ENCODE measurements at places on chromosomes 5 and 9.

- peak; percentile 12 for DNase-seq
These were observed 772 bp downstream of the DCAF10 start for GRCh38 chr9:37801287-37801850.

GRCh38 chr9:26983340-26983739 is 22.1 kb downstream of the LRRC19 start:
- DNase-seq: no peak

DNA sequence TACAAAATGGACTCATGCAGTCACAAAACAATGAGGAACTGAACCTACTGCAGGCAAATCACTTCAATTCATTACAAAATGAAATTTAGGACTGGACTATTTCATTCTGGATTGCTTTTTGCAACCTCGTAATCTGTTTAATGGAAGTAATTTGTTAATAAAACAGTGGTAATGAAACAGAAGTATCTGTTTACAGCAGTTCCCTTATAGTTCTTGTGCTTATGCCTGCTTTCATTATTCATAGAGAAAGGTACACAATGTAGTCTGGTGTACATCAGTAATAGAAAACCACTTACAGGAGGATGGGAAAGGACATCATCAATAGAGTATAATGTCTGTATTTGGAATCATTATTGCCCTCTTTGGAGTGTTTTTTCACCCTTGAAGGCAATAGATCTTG is 389.2 kb upstream of the NUDT12 start:
- DNase-seq: no peak

GRCh38 chr5:100708645-100709171 is 173.5 kb downstream of the FAM174A start:
- DNase-seq: no peak

DNA sequence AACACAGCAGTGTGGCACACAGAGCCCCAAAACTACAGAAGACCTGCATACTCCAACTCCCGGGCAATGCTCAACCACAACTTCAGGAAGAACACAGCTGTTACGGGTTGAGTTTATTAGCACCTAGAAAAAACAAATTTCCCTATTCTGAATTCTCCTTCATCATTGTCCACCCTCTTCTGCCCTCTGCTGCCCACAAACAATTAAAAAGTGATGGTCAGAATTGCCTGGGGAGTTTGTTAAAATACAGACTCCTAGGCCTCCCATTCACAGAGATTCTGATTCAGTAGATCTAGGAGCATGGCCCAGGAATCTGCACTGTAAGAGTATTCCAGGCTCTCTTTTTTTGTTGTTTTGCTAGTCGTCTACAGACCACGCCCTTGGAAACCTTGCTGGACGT is 310.6 kb downstream of the NDUFS4 start:
- peak; percentile 13 for DNase-seq

- DNase-seq: peak; percentile 61
These were observed 592 bp downstream of the UBAP2 start for GRCh38 chr9:34047864-34048726.

DNA sequence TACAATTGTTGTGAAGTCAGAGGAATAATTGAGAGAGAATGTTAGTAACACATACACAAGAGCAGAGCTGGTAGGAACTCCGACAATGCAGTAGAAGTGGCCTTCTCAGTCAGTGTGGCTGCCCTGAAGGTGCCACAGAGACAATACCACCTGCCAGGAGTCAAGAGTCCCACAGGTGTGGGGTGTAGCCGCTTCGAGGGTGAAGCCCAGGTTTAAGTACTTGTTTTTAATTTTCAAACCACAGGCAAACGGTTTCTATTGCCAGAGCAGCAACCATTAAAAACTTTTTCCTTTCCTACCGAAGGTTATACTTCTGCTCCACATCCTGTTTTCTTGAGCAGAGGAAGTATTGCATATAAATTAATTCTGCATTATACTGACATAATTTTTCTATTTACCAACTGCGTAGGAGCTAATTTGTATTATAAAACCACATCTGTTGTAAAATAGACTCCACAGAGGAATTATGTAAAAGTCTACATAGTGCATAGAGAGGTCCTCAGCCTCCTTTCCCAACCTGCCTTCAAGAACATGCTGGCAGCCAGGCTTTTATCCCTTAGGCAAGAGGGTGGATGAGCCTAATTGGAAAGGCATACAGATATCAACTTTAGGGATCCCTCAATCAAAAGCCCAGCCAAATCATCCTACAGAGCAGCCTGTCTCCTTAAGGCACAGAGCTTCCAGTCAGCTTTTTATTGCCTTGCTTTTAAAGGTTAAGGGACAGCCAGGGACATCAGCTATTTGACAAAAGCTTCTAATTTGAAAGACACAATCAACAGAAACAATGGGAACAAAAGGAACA is 12.9 kb upstream of the ACTBL2 start:
- DNase-seq: no peak

DNA sequence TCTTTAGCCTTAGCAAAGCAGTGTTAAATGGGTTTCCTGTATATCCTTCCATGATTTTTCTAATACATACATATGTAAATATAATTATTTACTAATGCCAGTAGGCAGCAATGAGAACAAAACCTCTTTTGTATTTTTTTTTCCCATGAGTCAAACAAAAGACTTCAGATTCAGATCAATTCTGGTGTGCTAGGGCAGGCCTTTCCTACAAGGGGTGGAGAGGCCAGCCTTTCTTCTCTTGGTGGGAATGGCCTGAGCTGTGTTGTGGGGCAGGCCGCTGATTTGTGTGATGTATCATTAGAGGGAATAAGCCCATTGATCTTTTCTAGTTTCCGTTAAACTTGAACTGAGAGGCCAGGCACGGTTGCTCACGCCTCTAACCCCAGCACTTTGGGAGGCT is 115.5 kb upstream of the DMRT1 start:
- no peak for DNase-seq

DNA sequence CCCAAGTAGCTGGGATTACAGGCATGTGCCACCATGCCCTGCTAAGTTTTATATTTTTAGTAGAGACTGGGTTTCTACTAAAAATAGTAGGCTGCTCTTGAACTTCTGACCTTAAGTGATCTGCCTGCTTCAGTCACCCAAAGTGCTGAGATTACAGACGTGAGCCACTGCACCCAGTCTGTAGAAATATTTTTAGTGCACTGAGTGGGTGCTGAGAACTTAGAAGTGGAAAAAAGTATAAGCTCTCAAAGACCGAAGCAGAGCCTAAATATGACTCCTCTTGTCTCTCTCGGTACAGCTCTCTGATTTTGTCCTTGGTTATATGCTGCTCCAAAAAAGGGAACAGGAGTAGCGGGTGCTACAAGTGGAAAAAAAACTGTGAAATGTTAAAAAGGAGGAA is 353.8 kb upstream of the IZUMO3 start:
- DNase-seq: no peak

GRCh38 chr5:89034588-89034987 is 151.6 kb upstream of the MEF2C start:
- DNase-seq: no peak

DNA sequence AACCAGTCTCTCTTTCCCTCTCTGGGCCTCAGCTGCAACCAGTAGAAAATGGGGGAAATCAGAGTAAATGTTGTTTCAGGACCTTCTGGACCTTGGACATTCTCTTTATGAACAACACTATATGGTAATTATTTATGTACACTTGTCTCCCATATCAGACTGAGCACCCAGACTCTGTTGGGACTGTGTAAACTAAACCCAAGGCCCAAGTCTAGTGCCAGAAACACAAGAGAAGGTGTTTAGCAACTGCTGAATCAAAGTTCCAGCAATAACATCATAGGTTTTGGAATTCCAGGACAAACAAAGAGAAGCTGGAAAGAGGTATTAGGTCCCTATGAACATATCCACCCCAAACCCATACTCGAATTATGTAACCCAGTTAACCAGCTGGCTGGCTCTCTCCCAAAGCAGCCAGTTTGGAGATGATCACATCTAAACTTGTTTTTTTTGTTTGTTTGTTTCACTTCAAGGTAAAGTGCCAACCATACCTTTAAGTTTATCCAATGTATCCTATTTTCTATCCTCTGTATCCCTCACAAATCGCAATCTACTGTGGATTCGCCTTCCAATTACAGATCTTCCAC is 1.9 kb upstream of the RNF38 start:
- no peak for DNase-seq

DNA sequence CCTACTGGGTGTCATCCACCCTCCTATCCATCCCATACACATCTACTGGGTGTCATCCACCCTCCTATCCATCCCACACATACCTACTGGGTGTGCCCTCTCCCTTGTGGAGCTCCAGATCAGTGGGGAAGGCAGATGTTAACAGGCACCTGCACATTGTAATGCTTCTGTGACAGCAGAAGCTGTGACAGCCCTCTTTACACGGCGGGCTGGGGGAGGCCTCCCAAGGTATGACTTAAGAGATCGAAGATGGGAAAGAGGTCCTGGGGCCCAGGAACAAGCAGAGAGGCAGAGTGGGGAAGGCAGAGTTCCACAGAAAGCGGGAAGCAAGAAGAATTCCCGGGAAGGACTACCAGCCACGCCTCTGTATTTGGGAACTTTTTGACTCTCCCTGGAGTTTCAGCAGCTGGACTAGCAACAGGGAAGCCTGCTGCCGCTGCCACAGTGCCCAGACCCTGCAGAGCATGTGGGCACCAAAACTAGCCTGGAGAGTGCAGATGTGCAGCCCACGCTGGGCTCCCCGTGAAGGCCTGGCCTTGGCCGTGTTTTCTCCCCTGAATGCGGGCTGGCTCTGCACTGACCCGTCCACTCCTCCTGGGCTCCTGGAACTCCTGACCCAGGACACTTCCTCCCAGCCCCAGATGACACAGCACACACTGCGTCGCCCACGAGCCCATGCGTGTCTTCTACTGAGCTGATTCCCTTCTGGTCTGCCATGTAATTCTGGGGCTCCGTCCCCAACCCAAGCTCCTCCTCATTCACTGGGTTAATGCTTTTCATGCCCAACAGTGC is 9.3 kb downstream of the TOR1A start:
- no peak for DNase-seq

DNA sequence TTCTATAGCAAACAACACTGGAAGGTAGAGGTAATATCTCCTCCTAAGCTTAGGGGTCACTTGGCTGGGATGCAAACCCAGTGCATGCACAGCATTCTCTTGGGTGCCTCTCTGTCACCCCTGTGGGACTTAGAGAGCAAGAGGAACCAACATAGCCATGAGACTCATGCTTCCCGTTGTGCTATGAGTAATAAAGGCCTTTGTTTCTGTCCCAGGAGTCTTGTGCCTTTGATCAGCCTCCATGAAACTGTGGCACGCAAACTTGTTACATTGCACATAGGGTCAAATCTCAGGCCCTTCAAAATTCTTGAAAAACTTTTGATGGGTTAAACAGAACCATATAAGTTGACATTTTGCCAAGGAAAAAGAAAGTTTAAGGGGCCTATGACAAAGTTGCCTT is 272.8 kb downstream of the TAF11L14 start:
- DNase-seq: no peak

DNA sequence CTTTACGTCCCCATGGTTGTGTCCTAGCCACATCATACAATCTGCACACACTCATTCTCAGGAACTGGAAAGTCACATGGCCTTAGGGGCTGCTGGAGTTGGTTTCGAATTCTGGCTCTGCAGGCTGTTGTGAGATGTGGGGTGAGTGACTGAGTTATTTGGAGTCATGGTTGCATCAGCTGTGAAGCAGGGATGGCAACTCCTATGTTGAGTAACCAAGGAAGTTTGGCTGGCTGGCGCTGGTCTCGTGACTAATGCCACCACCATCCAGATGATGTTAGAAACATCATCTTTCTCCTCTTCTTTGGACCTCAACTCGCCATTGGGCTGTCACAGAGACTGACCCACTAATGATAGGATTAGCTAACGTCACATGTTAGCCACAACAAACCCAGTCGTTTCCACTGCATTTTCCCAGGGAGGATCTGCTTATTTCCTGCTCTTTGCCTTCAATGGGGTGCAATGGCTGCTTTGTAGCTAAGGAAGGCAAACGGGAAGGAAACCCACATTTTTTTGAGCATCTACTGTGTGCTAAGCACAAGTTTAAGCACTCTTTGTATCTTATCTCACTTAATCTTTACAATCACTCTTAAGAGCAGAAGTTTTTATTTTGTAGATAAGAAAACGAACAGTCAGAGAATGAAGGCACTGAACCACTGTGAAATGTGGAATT is 78.1 kb upstream of the UBTD2 start:
- peak; percentile 18 for DNase-seq

GRCh38 chr5:93219641-93220145 is 361.3 kb downstream of the NR2F1-AS1 start:
- DNase-seq: no peak

DNA sequence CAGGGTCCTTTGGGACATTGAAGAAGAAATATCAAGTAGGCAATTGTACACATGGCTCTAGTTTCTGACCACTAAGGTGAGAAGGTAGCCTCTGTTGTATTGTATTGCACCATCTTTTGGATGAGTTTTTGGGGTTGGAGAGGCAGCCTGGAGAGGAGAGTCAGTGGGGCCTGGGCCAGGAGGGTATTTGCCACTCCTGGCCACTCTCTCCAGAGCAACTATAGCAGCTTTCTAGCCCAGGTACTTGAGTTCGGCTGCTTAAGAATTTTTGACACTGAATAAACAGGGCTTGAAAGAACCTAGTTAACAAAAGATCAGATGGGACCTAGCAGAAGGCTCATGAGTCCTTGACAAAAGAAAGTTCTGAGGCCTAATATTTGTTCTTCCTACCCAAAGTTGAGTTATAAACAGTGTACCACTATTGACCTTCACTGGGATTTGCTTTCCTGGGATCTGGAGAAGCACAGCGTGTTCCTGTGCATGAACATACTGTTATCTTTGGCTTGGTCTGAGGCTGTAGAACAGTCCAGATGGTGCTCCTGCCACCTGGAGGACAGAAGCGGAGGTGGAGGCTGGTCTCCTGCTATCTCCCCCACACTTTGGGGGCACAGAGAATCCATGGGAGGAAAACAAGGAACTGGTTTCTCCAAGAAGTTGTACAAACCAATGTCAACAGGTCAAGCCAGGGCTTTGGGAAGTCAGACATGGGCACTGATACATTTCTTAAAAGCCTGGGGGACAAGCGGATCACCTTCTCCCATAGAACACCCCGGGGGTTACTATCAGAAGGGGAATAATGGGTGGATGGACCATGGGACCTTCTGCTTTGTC is 110.4 kb upstream of the LIFR start:
- peak; percentile 43 for DNase-seq

GRCh38 chr5:485113-485945 is 38.9 kb downstream of the SLC9A3 start:
- DNase-seq: no peak

DNA sequence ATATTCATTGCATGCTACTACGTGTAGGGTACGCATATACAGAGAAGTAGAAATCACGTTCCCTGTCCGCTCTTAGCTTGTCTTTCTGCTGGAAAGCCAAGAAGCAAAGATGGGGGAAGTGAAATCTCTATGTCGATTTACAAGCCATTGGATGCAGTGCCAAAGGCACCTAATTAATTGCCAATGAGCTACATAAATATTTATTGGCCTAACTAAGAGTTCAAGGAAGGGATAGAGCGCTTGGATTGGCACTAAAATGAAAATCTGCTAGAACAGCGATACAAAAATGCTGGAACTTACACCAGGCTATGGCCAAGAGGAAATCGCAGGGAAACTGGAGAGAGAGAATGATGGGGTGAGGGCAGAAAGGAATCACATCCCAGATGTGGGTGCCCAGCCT is 10.8 kb downstream of the SMIM23 start:
- DNase-seq: no peak

DNA sequence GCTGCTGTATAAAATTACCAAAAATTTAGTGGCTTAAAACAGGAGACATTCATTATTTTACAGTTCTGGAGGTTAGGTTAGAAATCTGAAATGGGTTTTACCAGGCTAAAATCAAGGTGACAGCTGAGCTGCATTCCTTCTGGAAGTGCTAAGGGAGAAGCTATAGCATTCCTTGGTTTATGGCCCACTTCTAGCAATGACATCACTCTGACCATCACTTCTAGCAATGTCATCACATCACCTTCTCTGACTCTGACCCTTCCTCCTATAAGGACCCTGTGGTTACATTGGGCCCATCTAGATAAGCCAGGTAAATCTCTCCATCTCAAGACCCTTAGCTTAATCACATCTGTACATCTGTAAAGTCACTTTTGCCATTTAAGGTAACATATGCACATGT is 366.1 kb downstream of the EFNA5 start:
- DNase-seq: no peak

All from A549 (cell line).